Activated T-helper 1 cell treated with anti-CD3 and anti-CD28 coated beads, Interleukin-2, amount 50 U/mL, for 16 hours (primary cell): ENCODE measurements at places on chromosomes 2 and 18.

- DNase-seq, result no peak
Measured at GRCh38 chr18:24273596-24273995, 124.0 kb downstream of the OSBPL1A start.

DNA sequence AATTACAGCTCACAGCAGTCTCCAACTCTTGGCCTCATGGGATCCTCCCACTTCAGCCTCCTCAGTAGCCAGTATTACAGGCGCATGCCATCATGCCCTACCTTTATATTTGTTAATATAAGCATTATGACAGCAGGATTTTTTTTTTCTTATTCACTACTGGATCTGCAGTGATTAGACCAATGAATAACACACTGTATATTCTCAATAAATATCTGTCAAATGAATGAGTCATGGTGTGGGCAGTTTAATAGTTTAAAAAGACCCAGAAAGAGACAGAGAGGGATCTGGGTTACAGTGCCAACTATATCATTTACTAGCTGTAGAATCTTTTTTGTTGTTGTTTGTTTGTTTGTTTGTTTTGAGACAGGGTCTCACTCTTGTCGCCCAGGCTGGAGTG lies 62.4 kb upstream of the LTBP1 start:
- no peak for DNase-seq

DNA sequence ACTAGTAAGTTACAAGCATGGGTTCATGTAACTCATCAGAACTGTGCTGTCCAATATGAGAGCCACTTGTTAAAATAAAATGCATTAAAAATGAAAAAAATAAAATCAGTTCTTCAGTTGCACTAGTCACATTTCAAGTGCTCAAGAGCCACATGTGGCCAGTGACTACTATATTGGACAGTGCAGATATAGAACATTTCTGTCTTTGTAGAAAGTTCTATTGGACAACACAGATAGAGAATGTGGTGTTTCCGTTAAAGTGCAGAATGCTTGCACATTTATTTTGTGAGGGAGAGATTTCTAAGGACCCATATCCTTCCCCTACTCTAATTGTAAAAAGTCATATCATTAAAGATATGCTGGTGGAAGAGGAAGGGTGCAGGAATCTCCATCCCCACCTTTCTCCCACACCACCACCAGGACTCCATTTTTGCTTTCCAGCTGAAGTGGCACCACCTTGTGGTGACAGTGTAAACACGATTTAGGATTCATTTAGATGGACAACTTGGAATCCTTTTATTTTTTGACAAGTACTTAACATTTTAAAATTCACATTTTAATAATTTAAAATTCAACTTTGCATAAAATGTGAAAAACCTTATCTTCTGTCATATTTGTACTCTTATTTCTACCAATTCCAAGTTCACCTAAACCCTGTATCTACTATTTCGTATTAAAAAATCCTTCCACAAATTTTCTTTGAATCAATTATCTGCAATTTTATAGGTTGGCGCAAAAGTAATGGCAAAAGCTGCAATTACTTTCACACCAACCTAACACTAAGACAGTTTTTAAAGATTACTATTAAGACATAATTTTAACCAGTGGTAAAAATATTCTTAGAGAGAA lies 9.4 kb upstream of the CD302 start:
- no peak for DNase-seq

- DNase-seq, result no peak
Measured at GRCh38 chr2:17309181-17309580, 209.1 kb downstream of the RAD51AP2 start.

GRCh38 chr2:210442457-210442856 lies 34.1 kb downstream of the LANCL1 start:
- DNase-seq, result no peak
